Activated CD4-positive, CD25-positive, alpha-beta regulatory T cell treated with anti-CD3 and anti-CD28 coated beads, Interleukin-2, amount 50 U/mL, for 24 hours (primary cell): ENCODE measurements at places on chromosomes 13 and 19.
A peak's percentile ranks its signal among the peaks of the same experiment; 100 is the strongest.

DNA sequence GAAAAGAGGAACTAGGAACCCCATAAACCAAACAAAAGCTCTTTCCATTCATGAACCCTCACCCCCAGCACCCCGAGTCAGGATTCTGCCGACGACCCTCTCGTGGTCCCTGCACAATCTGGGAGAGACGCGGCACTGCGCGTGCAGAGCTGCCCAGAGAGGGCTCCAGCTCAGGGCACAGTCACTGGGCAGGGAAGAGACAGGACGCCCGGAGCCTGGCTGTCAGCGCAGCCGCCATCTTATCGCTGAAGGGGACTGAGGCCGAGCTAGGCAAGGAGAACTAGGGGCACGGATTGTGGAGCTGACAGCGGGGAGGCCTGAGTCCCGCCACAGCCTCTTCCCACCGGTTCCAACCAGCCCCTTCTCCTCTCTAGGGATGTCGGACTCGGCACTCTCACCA, 349 bp downstream of the ZNF98 start:
- ATAC-seq: no peak

DNA sequence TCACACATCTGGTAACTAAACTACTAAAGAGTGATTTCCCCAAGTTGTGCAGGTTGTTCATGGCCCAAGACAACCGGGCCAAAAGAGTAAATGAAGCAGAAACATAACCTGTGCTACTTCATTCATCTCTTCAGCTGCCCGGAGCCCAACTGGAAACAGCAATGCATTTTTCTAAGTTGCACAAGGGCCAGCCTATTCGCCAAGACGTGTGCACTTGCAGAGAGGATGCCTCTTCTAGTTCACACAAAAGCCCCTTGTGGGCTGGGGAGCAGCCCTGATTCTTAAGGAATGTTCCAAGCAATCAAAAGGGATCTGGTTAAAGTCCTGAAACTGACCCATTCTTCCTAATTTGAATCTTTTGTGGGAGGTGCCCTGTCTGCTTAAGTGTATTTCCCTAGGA, 275.8 kb downstream of the SHISA2 start:
- no peak for ATAC-seq

DNA sequence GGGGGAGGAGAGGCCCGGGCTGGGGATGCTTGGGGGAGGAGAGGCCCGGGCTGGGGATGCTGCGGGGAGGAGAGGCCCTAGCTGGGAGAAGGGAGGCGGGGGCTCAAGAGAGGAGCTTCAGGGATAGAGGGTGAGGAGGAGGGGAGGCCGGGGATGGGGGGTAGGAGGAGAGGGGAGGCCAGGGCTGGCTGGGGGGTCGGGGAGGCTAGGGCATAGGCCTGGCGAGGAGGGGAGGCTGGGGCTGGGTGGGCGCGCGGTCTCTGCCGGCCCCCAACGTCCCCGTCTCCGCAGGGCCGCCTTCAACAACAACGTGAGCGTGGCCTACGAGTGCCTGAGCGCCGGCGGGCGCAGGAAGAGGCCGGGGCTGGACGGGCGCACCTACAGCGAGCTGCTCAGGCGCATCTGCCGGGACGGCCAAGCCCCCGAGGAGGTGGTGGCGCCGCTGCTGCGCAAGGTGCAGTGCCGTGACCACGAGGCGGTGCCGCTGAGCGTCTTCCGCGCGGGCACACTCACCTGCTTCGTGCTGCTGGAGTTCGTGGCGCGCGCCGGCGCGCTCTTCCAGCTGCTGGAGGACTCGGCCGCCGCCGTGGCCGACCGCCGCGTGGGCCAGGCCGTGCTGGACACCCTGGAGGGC, 11.4 kb downstream of the TPGS1 start:
- ATAC-seq: peak; percentile 80

DNA sequence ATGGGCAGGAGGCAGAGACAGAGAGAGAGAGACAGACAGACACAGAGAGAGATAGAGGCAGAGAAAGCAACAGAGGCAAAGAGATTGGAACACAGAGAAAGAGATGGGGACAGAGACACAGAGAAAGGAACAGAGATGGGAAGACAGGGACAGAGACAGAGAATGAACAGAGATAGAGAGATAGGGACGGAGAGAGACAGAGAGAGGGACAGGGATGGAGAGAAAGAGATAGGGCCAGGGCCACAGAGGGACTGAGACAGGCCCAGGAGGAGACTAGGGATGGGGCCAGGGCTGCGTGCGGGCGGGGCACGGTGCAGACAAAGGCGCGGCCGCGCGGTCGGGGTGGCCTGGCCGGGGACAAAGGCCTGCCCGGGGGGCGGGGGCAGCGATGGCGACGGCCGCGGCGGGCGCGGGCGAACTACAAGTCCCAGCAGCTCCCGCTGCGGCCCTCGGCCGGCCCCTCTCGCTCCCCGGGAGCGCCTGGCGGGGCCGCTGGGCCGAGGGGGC, at the start of gene ZNF358:
Gene ZNF358, plus strand, starts transcription at position 459 of the 507 bp plus-strand sequence. CDS start 3,140 bp downstream, outside the sequence.
- ATAC-seq: peak; percentile 73

DNA sequence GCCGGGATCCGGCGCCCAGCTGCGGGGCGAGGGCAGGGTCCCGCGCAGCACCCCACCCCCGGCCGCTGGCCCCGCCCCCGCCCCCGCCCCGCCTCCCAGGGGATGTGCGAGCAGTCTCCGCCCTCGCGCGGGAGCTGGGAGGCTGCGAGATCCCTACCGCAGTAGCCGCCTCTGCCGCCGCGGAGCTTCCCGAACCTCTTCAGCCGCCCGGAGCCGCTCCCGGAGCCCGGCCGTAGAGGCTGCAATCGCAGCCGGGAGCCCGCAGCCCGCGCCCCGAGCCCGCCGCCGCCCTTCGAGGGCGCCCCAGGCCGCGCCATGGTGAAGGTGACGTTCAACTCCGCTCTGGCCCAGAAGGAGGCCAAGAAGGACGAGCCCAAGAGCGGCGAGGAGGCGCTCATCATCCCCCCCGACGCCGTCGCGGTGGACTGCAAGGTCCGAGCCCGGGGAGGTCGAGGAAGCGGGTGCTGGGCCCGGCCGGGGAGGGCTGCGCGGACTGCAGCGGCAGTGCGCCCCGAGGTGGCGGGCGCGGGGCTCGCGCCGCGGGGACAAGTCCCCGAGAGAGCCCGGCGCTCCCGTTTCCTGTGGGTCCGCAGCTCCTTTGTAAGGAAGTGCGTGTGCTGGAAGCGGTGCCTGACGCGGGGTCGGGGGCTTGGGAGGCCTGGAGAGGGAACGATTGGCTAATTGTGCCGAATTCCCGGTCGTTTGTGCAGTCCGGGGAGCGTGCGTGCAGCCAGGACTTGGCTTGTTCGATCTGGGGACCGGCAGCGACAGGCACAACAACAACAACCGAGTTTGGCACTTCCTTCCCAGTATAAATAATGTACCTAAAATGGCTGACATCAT, at the start of gene ITM2B:
Gene ITM2B, plus strand, starts transcription at position 161 of the 843 bp plus-strand sequence. Its CDS starts 155 bp downstream, at position 316.
- peak; percentile 58 for ATAC-seq

GRCh38 chr13:20497006-20497775, 28.5 kb downstream of the CRYL1 start:
- no peak for ATAC-seq

DNA sequence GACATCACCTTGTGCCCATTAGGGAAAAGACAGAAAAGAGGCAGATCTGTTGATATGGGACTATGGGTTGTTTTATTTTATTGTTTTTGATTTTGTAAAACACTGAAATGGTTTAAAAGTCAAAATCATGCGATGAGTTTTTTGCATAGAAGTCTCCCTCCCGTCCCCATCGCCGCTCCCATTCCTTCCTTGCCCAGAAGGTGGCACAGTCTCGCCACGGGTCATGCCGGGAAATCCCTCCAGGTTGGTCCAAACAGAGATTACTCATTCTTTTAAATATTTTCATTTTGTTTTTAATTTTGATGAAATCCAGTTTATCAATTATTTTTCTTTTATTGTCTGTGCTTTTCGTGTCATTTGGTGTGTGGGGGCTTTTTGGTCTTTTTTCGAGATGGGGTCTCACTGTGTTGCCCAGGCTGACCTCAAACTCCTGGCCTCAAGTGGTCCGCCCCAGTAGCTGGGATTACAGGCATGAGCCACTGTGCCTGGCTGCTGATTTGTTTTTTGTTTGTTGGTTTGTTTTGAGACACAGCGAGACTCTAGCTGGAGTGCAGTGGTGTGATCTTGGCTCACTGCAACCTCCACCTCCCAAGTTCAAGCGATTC, 9.2 kb downstream of the PGPEP1 start:
- ATAC-seq: no peak
